ENCODE measurements at places on chromosomes 12 and 14. TPM values are rescaled to one million over a fixed set of nuclear protein-coding genes. Genes with fewer than 3 reads are reported as not detected.

GRCh38 chr12:56863789-56864188, 70.4 kb downstream of the SDR9C7 start:
- no peaks in the 10 kb centered on the region for H3K36me3 ChIP-seq
- no peak overlapping the region for H3K4me3 ChIP-seq
- no peaks in the 10 kb centered on the region for H3K4me1 ChIP-seq
- no peak overlapping the region for H3K27ac ChIP-seq

GRCh38 chr12:49243631-49244030, 21.3 kb upstream of the TUBA1C start:
- H3K4me3 ChIP-seq, result no peak overlapping the region
- H3K27me3 ChIP-seq, result no peaks in the 10 kb centered on the region
- H3K36me3 ChIP-seq, result no peaks in the 10 kb centered on the region
- DNase-seq, result no peak
- peaks cover 6% of the 10 kb centered on the region for H3K4me1 ChIP-seq
- H3K27ac ChIP-seq, result no peak overlapping the region

DNA sequence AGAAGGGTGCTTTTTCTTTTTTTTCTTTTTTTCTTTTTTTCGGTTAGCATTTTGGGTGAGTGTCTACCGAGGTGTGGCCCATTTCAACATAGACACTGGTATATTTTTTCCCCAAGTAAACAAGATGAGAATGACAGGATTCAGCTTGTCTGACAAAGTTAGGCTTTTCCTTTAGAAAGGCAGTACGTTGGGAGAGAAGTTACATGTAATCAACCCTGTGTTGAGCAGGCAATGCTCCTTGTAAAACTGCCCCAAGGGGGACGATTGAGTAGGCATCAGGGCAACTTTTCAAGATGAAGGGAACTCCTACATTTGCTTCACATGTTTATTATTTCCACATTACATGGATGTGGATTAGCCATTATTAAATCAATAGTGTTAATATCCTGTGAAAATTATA, 1.7 kb downstream of the EMP1 start:
- no peak for DNase-seq
- H3K36me3 ChIP-seq, result no peaks in the 10 kb centered on the region
- no peak overlapping the region for H3K4me3 ChIP-seq

DNA sequence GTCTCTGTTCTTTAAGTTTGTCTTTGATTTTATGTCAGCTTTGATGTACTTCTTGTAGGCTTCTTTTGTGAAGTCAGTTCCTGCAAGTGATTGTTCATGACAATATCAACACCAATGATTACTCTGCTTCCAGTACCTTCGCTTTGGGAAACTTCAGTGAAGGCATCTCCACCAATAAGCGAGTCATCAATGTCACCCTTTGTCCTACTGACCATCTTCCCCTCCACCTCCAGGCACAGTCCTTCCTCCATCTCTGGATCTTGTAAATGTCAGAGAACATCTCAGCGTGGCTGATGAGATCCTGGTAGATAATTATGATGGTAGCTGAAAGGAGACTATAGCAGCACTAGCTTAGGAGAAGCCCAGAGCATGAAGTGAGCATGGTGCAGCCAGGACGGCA, 40.4 kb upstream of the A2M start:
- H3K27me3 ChIP-seq, result no peaks in the 10 kb centered on the region
- no peak overlapping the region for H3K4me3 ChIP-seq
- no peak overlapping the region for H3K27ac ChIP-seq
- no peaks in the 10 kb centered on the region for H3K36me3 ChIP-seq
- H3K4me1 ChIP-seq, result no peaks in the 10 kb centered on the region

DNA sequence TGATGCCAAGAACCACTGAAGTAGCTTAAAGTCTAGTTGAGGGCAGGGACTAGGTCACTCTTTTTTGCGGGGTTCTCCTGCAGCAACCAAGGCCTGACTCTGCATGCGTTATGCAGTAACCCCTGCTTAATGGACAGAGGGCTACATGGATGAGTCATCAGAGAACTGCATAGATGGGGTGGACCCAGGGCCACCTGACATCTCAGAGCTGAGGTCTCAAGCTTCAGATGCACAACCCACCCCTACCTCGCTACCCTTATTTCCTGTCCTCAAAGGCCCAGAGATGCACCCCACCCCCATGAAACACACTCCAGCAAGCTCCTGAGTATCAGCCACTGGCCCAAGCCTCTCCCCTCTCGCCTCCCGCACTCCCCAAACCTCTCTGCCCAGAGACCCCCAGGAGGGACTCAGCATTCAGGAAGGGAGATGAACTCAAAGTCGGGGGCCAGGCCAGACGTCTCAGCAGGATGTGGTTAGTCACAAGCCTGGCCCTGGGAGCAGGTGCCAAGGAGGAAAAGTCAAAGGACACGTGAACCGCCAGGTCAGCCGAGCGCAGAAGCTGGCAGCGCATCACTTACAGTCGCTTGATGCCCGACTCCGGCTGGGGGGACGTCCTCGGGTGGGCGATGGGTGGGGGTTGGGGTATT, 25.8 kb downstream of the SNRNP35 start:
- H3K27me3 ChIP-seq, result no peaks in the 10 kb centered on the region
- no peak for DNase-seq
- H3K4me3 ChIP-seq, result no peak overlapping the region
- H3K27ac ChIP-seq, result no peak overlapping the region
- no peaks in the 10 kb centered on the region for H3K36me3 ChIP-seq
- peaks cover 13% of the 10 kb centered on the region for H3K4me1 ChIP-seq

DNA sequence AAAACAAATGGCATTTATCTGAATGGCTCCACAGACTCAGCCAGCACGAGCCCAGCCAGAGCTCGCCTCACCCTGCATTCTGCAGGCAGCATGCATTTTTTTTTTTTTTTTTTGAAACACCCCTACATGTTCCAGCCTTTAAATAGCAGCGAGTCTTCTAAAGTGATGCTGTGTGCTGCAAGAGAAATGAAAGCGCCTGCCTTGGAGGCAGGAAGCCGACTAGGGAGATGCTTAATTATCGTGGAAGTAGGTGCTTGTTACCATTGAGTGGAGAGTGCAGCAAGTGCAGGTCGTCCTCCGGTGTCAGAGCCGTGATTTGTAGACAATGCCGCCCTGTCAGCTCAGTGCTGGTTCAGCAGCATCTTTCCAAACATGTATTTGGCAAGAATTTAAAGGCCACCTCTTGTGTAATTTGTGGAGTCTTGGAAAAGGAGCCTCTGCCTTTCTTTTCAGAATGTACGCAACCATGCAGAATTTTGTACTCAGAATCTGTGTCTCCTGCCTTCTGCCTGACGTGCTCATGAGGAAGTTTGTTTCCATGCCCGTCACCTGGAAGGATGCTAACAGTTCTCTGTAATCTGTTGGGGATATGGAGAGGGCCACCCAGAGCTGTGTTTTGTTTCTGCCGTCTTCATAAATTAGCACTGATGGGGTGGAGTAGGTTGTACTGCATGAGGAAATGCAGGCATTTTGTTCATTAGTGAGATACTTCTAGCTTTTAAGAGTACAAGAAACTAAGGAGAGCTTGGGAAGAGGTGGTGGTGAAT, 345.9 kb upstream of the RGS6 start:
- DNase-seq, result no peak
- H3K4me3 ChIP-seq, result no peak overlapping the region
- H3K4me1 ChIP-seq, result no peaks in the 10 kb centered on the region
- no peaks in the 10 kb centered on the region for H3K27me3 ChIP-seq

GRCh38 chr12:77932216-77932615, 101.5 kb downstream of the NAV3 start:
- H3K27ac ChIP-seq, result no peak overlapping the region
- no peaks in the 10 kb centered on the region for H3K4me1 ChIP-seq
- peak; percentile 43 for DNase-seq
- no peaks in the 10 kb centered on the region for H3K36me3 ChIP-seq
- H3K4me3 ChIP-seq, result no peak overlapping the region

DNA sequence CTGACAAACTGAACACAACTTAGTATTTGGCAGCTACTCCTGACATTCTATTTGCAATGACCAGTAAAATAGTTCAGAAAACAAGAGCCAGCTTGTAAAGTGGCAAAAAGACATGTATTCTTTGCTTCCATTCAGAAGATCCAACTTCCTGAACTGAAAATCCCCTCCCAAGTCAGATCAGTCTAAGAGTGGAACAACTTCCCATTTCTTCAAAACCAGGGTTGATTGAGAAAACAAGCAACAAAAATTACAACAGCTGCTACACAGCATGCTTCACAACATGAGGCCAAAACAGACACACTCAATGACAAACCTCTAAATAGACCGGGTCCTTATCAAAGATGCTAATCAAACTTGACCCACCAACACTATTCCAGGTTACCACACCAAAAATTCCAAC, 40.3 kb downstream of the CIT start:
- DNase-seq, result no peak
- peaks cover 18% of the 10 kb centered on the region for H3K36me3 ChIP-seq
- H3K27me3 ChIP-seq, result no peaks in the 10 kb centered on the region
- peaks cover 6% of the 10 kb centered on the region for H3K4me1 ChIP-seq
- H3K27ac ChIP-seq, result no peak overlapping the region
- H3K4me3 ChIP-seq, result no peak overlapping the region

DNA sequence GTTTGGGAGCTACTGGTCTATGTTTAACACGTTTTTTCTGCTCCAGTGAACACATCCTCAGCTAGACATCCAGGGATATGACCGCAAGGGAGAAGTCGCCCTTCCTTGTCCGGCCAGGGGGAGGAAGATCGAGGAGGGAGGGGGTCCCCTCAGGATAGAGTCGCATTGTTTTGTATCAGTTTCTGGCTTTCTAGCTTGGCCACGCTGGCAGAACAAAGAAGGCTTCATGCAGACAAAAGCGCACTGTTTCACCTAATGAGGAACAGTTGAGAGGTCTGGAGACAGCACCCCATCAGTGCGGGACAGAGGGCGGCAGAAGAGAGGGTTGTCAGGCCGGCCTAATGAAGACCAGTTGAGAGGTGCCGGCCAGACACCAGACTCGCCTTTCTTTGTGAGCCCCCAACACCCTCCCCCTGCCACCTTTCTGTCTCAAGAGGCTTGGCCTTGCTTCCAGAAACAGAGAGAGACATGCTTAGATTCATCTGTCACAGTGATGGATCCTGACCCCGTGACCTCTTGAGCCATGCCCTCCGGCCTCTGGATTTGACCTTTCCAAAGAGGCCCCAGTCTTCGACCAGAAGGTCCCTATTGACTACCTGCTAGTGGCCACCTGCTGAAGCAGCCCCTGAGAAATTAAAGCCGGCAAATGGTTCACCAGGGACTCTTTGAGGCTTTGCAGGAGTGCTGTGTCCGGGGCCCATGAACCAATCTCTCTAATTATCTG, 254.7 kb upstream of the TBX3 start:
- no peak for DNase-seq

GRCh38 chr14:68891851-68892660, 87.0 kb downstream of the ACTN1 start:
- H3K27ac ChIP-seq, result no peak overlapping the region
- no peak for DNase-seq
- no peaks in the 10 kb centered on the region for H3K36me3 ChIP-seq
- H3K4me1 ChIP-seq, result no peaks in the 10 kb centered on the region
- H3K4me3 ChIP-seq, result no peak overlapping the region
- H3K27me3 ChIP-seq, result no peaks in the 10 kb centered on the region

DNA sequence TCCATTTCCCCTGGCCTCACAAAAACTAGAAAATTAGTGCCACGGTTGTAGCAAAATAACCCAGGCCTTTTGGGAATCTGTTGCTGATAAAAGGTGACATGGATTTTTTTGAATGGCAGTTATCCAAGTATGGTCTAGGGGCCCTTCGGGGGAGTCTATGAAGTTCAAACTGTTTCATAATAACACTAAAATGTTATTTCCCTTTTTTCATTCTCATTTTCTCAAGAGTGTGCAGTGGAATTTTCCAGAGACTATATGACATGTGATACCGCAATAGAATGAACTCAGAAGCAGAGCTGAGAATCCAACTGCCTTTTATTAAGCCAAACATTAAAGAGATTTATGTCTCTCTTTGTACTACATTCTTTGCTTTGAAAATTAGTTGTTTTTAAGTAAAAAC, 26.9 kb downstream of the GSTZ1 start:
- no peaks in the 10 kb centered on the region for H3K27me3 ChIP-seq
- no peak overlapping the region for H3K27ac ChIP-seq
- DNase-seq, result no peak
- H3K4me1 ChIP-seq, result peaks cover 13% of the 10 kb centered on the region

DNA sequence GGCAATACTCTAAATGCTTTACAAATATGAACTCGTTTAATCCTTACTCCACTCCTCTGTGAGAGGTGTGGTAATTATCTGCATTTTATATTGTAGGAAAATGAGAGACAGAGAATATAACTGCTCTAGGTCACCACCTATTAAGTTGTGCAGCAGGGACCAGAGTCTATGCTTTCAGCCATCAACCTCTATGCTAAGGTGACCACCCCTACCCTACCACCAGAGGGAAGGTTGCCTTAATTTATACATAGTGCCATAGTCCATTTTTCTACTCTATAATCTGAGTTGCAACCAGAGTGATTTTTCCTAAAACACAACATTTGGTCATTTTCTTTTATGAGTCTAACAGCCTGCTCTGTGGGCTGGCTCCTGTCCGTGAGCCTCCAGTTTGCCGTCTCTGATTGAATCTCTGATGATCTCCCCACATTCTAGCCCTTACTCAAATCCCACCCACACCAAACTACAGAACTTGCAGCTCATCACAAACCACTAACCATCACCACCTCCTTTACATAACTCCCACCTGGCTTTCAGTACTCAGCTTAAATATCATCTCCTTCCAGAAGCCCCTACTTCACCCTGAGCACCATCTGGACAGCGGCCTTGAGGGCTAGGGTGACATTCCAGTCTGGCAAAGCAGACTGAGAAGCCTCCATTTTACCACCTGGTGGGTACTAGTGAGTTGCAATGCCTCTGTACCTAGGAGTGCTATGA, 126.6 kb downstream of the PPM1H start:
- peaks cover 9% of the 10 kb centered on the region for H3K4me1 ChIP-seq
- H3K27ac ChIP-seq, result no peak overlapping the region
- H3K36me3 ChIP-seq, result no peaks in the 10 kb centered on the region
- H3K4me3 ChIP-seq, result no peak overlapping the region
- no peak for DNase-seq

- H3K4me3 ChIP-seq, result no peak overlapping the region
- no peak for DNase-seq
- peak overlapping the region; percentile 94 for H3K27ac ChIP-seq
- H3K27me3 ChIP-seq, result no peaks in the 10 kb centered on the region
- no peaks in the 10 kb centered on the region for H3K36me3 ChIP-seq
These were observed 58.2 kb downstream of the GRIP1 start for GRCh38 chr12:66620688-66621087.

The ASCL1 gene
- not detected for total RNA-seq

The DYNC1H1 gene
- 340 TPM for total RNA-seq

The OR10G2 gene
- not detected for total RNA-seq

The SERPINA3 gene
- not detected for total RNA-seq

The MMP19 gene
- not detected for total RNA-seq

The COX14 gene
- total RNA-seq, result 99.8 TPM

The ZNF605 gene
- 4.3 TPM for total RNA-seq

The SDS gene
- not detected for total RNA-seq

The GPR84 gene
- total RNA-seq, result 0.29 TPM

The SLC10A1 gene
- not detected for total RNA-seq

The RHEBL1 gene
- 4.1 TPM for total RNA-seq

The DIO3 gene
- total RNA-seq, result not detected

The ARHGEF40 gene
- total RNA-seq, result 2.2 TPM

The SMAGP gene
- 2.5 TPM for total RNA-seq

The TAS2R13 gene
- 8.9 TPM for total RNA-seq
